ENCODE measurements at places on chromosomes 12 and 14. TPM values are rescaled to one million over a fixed set of nuclear protein-coding genes. Genes with fewer than 3 reads are reported as not detected.

The FAM181A gene
- not detected for polyA plus RNA-seq

- DNase-seq = no peak
These were observed 82.4 kb downstream of the TTC9 start for GRCh38 chr14:70724110-70724509.

- DNase-seq = no peak
These were observed 262.6 kb upstream of the BTG1 start for GRCh38 chr12:92408072-92408900.

DNA sequence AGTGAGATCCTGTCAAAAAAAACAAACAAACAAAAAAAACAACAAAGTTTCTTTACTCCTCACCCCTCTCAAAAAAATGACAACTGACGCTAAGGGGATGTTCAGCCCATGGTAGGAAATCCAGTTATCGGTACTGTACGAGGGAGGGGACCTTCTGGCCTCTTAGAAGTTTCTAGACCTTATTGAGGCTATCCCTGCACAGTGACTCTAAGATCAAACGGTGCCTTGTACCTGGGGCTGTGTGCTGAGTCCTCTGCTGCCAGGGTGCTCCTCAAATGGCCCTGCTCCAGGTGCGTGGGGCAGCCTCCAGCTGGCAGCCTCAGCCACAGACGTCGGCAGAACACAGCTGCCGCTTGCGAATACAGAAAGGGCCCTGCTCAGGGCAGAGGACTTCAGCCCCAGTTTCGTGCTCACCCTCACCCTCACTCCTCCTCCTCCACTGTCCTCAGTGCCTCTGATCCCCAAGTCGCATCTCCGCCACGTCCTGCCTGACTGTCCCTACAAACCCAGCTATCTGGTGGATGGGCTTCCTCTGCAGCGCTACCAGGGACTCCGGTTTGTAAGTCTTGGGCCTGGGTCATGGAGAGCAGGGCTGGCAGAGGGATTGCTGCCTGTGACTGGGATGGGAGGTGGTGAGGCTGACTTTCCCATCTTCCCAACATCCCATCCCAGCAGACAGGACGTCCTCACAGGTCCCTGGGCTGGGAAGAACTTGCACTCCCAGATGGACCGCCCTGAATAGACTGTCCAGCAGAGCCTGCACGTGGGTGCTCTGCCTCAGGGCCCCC, 90.9 kb downstream of the B4GALNT3 start:
- no peak for DNase-seq

The SYNDIG1L gene
- polyA plus RNA-seq = 0.47 TPM

Measured in kidney (tissue), 22 donors.